NCI-H1105 treated with DMSO at 0.1 percent for 48 hours (cell line): ENCODE measurements at places on chromosomes 2 and 18.

DNA sequence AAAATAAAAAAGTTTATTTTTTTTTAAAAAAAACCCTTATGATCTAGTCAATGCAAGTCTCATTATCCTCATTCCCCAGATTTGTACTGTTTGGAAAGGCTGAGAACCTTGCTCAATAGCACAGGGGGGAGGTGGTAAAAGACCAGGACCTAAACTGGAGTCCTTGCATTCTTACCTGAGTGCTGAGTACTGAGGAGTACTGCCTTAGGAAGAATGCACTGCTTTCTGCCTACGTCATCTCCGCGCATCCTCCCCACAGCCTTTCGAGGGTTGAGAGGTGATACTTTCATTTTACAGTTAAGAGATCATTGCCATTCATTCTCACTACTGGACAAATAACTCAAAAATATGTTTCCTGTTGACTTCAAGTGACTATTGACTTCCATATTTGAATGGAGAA, 73.8 kb downstream of the MAP3K20 start:
- DNase-seq: no peak

DNA sequence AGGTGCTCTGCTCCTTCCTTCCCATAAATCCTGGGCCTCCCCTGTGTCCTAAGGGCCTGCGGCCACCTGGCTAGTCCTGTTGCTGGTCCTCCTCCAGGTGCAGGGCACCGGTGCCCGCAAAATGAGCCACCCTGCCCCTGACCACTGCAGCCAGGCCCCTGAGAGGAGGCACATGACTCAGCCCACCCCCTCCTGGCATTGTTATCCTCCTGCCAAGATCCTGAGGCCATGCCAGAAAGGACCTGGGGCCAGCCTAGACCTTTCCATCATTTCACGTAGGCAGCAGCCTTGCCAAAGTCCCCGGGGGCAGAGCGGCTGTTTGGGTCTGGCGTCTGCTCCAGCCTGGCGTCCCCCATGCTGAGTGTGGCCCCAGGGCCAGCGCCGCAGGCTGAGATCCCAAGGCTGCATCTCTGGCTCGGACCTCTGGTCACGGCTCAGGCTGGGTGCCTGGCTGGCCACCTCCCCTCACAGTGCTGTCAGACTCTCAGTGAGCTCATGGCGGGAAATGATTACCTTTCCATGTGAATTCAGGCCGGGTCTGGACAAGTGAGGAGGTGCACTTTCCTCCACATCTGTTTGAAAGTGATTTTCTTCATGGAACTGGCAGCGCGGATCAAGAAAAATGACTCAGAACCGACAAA, 81.0 kb downstream of the NDUFA10 start:
- DNase-seq: no peak

DNA sequence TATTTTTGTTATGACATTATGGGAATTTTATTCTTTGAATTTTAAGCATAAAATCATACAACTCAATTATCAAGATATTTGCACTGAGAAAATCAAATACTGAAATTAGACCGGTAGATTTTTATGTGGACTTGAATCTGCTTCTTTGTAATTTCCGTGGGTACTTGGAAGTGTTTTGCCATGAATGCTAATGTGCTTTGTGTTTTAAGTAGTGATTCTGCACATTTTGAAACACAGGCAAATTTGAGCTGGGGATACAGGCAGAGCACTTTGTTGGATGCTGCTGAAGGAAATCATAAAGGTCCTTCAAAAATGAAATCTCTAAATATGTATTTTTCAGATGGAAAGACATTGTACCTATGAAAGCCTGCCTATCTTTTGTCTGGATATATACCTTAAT, 446.3 kb upstream of the POU3F3 start:
- DNase-seq: no peak

DNA sequence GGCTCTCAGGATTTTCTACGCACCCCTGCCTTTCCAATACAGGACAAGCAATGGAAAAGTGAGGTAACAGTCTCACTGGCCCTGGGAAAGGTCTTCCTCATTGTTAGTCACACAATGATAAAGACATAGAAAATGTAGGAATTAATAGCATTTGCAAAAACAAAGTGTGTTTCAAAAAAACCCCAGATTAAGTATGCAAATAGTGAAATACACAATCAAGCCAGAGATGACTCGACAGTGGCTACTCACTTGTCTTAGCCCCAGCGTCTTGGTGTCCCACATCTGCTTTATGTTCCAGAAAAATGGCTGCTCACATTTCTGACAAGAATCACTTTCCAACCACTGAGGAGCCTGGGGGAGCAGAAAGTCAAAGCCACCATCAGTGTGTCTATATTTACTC, 47.0 kb upstream of the AP1S3 start:
- no peak for DNase-seq

- no peak for DNase-seq
These were observed 268.7 kb downstream of the LOXHD1 start for GRCh38 chr18:46388286-46388685.

GRCh38 chr2:198756166-198756565, 701.6 kb downstream of the SATB2 start:
- DNase-seq: no peak

DNA sequence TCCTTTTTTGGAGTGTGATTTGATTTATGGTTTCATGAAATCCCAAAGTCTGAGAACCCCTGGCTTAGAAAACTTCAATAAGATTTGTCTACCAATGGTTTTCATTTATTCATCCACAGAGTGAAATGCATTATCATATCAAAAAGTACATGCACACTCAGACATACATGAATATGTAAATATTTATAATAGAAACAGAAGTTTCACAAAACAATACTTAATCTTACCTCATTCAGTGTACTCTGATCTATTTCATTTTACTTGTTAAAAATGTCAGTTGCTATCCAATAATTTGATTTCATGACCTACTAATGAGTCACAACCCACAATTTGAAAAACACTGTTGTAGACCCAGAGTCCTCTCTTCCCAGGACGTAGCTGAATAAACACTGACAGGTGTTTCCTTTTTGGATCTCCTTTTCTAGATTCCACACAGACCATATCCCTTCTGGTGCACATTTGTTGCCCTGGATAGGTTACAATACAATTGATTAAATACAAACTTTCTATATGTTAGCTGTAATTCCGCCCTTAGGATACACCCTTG, 10.4 kb upstream of the CAVIN2 start:
- DNase-seq: no peak

- no peak for DNase-seq
These were observed 464.7 kb downstream of the TXNL1 start for GRCh38 chr18:56173542-56174220.

DNA sequence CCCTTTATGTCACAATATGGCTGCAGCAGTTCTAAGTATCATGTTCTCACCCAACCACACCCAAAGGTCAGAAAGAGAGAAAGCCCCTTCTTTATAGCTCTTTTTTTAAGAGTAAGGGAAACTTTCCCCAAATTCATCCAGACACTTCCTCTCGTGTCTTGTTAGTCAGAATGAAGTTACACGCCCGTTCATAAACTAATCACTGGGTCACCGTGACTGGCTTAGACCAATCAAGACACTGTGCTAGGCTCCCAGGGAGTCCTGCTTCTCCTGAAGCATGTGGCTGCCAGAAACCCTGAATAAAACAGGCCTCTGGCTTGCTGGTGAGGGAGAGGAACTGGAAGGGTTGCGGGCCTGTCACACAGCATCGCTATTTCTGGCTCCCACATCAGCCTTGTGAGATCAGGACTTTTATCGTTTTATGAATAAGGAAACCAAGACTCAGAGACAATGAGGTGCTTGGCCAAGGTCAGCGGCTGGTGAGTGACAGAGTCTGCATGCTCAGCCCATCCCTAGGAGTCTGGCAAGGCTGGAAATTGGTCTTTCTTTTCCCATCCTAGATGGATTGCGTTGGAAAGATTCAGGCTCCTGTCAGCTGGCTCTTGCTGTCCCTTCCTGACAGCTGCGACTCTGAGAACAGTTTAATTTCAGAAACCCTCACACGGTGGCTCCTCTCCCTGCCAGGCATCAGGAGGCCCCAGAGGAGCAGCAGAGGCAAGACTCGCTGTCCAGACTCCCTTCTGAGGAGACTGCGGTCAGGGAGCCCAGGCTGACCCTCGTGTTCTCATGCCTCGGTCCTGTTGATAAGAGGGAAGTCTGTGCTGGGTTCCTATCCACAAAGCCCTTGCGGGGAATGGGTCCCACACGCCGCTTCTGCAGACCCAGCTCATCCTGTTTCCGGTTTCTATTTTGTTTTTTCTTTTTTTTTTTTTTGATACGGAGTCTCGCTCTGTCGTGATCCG, 104.5 kb upstream of the TAF1B start:
- no peak for DNase-seq

DNA sequence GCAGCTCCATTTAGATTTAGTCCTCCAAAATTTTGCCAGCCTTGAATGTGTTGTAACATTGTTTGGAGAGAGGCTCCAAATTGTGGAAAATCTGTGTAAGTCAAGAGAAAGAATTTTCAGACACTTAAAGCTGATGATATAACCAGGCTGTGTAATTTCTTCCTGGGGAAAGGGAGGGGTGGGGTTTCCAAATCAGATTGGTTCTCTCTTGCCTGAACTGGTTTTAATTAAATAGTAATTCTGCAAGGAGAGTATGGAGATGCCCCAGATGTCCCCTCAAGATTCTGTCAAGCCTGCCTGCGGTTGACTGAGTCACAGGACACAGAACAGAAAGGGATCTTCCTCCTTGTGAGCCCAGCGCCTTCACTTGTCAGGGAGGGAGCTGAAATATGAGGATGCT, 54.5 kb downstream of the C18orf63 start:
- no peak for DNase-seq

DNA sequence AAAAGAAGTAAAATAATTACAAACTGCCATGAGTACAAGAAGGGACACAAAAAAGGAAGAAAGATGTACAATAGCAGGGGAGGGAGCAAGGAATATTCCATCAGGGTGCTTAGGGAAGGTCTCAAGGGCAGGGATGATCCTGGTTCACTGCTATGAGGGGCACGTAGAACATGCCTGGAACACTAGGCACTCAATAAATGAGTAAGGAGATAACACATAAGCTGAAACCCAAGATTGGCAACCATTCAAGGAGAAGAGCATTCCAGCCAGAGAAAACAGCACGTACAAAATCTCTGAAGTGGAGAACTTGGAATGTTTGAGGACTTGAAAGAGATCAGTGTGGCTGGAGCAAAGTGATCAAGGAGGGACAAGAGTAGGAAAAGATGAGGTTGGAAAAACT, 103.2 kb downstream of the FAM161A start:
- DNase-seq: no peak

- DNase-seq: no peak
These were observed 43.2 kb upstream of the YWHAQ start for GRCh38 chr2:9673914-9674481.

- DNase-seq: no peak
These were observed 86.0 kb downstream of the RAPGEF4 start for GRCh38 chr2:172821370-172822338.

GRCh38 chr18:58861353-58861752, 3.3 kb upstream of the ZNF532 start:
- peak; percentile 31 for DNase-seq

- DNase-seq: no peak
These were observed at the start of gene GDF7 for GRCh38 chr2:20666304-20667150. GDF7 (plus strand) TSS chr2:20667144; CDS start chr2:20667240, 96 bp downstream.

- DNase-seq: no peak
These were observed 30.2 kb downstream of the PRKCE start for GRCh38 chr2:45681675-45682074.

- no peak for DNase-seq
These were observed 8.9 kb downstream of the SLC4A3 start for GRCh38 chr2:219636144-219636915.

GRCh38 chr2:101985793-101986164, 6.0 kb upstream of the IL1R2 start:
- DNase-seq: no peak

- no peak for DNase-seq
These were observed 100.4 kb upstream of the GPR45 start for GRCh38 chr2:105141099-105141614.

DNA sequence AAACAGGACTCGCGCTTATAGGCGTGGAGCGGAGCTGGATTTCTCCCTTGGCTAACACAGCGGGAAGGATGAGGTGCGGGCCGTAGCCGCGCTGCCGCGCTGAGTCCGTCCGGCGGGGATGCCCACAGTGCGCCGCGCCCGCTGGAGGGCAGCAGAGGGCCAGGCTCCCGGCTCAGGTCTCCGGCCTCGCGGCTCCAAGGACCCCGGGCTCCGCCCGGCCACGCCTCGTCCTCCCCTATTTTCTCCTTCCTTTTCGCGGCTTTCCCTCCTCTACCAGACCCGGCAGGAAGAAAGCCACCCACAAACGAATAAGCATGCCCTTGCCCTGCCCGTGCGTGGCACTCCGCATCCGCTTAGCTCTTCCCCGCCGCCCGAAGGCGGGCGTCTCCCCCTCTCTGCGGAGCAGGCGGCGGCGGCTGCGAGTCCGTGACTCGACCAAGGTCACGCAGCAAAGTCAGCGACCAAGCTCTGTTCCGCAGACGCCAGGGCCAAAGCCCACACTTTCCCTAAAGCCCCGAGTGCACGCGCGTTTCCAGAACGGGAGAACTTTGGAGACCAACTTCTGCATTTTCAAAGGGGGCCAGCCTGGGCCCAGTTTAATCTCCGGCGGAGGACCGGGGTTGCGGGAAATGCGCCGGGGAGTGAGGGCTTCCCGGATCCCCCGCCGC, 48.5 kb downstream of the KCNIP3 start:
- peak; percentile 63 for DNase-seq

DNA sequence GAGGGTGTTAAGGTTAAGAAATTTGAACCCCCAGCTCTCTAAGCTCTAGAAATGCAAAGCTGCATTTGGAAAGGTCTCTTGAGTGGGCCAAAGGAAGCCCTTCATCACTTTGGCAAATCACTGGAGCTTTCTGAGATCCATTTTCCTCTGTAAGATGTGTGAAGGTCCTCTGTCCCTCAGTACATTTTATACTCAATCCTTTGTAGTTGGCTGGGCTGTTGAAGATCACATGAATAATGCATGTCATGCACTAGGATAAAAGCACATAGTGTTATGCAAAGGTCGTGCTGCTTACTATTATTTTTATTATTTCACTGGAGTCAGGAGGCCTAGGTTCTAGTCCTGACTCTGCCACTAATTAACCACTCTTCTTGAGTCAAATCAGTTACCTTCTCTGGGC, 124.9 kb downstream of the FSHR start:
- no peak for DNase-seq

- no peak for DNase-seq
These were observed 108.2 kb upstream of the STK17B start for GRCh38 chr2:196279541-196279940.

DNA sequence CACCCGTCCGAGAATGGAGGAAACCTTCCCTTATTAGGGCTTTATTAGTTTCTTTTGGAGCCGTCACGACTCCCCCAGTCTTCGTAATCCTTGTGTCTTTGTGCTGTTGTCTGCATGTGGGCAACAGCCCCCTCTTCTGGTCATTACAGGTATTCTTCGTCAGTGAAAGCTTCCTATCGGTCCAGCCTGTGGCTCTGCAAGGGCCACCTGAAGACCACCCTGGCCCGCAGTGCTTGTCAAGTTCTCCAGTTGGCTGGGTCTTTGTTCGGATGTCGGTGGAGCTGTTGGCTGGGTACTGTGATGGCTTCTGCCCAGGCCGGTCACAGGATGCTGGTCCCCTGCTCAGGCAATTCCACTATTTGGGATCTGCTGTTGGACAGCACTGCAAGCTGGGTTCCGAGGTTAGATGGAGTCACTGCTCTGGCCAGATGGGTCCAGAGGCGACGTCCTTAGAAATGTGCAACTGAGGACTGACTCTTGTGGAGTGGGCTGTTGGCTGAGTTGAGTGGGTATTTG, 19.2 kb downstream of the E2F6 start:
- peak; percentile 21 for DNase-seq

GRCh38 chr2:175062787-175063585, 57.8 kb upstream of the CHN1 start:
- no peak for DNase-seq
